IMR-90 (cell line): ENCODE measurements at places on chromosomes 2 and 18. TPM values are rescaled to one million over a fixed set of nuclear protein-coding genes. Genes with fewer than 3 reads are reported as not detected.
A peak's percentile ranks its signal among the peaks of the same experiment; 100 is the strongest.

NCKAP5 gene
- 3.9 and 5.3 TPM in 2 replicates for total RNA-seq

SERPINB13 gene
- not detected in 2 replicates for total RNA-seq

MALL gene
- total RNA-seq, result 1.6 and 2.2 TPM in 2 replicates

- H3K27me3 ChIP-seq, result no peaks in the 10 kb centered on the region
- no peaks in the 10 kb centered on the region for H3K4me1 ChIP-seq
- no peak for DNase-seq
These were observed 110.5 kb downstream of the TACR1 start for GRCh38 chr2:75088791-75089190.

DNA sequence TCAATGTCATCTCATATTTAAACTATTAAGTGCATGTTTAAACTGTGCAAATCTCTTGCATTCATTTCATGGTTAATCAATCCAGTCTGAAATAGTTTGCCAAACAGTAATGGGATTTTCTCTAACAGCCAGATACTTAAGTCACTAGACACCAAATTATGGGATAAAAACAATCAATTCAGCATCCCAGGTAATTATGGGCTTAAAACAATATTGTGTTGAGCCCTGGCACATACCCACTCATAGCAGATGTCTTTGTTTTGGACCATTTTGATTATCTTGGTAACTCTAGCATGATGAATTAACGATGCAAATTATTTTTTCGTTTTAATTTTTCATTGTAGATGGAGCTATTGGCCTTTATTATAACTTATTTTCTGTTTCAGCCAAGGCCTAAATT is 118.5 kb upstream of the CD302 start:
- H3K4me1 ChIP-seq, result no peaks in the 10 kb centered on the region
- DNase-seq, result no peak
- H3K36me3 ChIP-seq, result no peaks in the 10 kb centered on the region
- H3K27ac ChIP-seq, result no peak overlapping the region
- H3K4me3 ChIP-seq, result no peak overlapping the region

CDH19 gene
- total RNA-seq, result not detected in 2 replicates

SERPINB11 gene
- 0.18 TPM in 1 of 2 replicates, not detected in the other for total RNA-seq

DNA sequence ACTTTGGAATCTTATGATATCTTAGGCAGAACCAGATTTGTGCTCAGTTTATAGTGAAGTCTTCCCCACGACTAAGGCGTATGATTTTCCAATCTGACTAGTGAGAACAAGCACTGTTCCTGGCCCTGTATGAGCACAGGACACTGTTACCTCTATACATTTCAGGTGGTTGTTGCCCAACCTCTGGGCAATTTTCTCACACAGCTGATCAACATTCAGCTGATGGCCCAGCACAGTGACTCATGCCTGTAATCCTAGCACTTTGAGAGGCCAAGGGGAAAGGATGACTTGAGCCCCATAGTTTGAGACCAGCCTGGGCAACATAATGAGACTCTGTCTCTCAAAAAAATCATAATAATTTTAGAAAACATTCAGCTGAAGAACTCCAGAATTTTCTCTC is 119.5 kb downstream of the ASXL3 start:
- DNase-seq, result no peak
- no peaks in the 10 kb centered on the region for H3K4me1 ChIP-seq
- no peaks in the 10 kb centered on the region for H3K36me3 ChIP-seq
- no peaks in the 10 kb centered on the region for H3K27me3 ChIP-seq
- no peak overlapping the region for H3K4me3 ChIP-seq

SPATA3 gene
- not detected in 2 replicates for total RNA-seq

GRCh38 chr18:29248805-29249204 is 1071.9 kb upstream of the CDH2 start:
- no peak overlapping the region for H3K4me3 ChIP-seq
- no peak overlapping the region for H3K27ac ChIP-seq
- H3K4me1 ChIP-seq, result no peaks in the 10 kb centered on the region
- H3K27me3 ChIP-seq, result no peaks in the 10 kb centered on the region

LIMS2 gene
- 1.1 and 1.3 TPM in 2 replicates for total RNA-seq

COL5A2 gene
- 235 and 257 TPM in 2 replicates for total RNA-seq

GRCh38 chr18:67266246-67267237 is 250.0 kb downstream of the DSEL start:
- H3K27me3 ChIP-seq, result no peaks in the 10 kb centered on the region
- no peaks in the 10 kb centered on the region for H3K36me3 ChIP-seq
- H3K4me1 ChIP-seq, result peaks cover 15% of the 10 kb centered on the region
- peak; percentile 59 for DNase-seq
- peak overlapping the region; percentile 84 for H3K27ac ChIP-seq

SULT1C2 gene
- total RNA-seq, result not detected in 2 replicates

DNA sequence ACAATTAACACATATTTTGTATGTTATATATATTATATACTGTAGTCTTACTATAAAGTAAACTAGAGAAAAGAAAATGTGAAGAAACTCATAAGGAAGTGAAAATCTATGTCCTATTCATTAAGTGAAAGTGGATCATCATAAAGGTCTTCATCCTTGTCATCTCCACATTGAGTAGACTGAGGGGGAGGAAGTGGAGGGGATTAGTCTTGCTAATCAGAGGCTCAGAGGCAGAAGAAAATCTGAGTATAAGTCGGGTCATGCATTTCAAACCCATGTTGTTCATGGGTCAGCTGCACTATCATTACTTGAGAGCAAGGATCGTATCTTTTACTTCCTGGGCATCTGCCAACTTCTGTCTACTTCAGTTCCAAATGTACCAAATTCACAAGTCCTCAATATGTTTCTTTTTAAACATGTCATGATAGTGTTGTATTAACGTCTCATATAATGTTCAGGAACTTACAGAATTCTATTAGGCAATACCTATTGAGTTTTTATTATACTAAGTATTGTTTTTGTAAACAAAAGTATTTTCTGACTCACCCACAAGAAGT is 208.9 kb upstream of the BOD1L2 start:
- no peaks in the 10 kb centered on the region for H3K27me3 ChIP-seq
- 0 out of 2 replicates have a peak, but pooled peaks cover 2% of the 10 kb centered on the region for H3K36me3 ChIP-seq
- 0 out of 2 replicates have a peak, but pooled peaks cover 4% of the 10 kb centered on the region for H3K4me1 ChIP-seq
- no peak for DNase-seq
- H3K4me3 ChIP-seq, result no peak overlapping the region

SLC35F5 gene
- total RNA-seq, result 93.4 and 106 TPM in 2 replicates

SMC6 gene
- total RNA-seq, result 10.4 and 18.3 TPM in 2 replicates

ALLC gene
- total RNA-seq, result not detected in 2 replicates

GRCh38 chr2:30631051-30631671 is 176.1 kb downstream of the CAPN13 start:
- H3K4me3 ChIP-seq, result no peak overlapping the region
- H3K36me3 ChIP-seq, result no peaks in the 10 kb centered on the region
- no peaks in the 10 kb centered on the region for H3K27me3 ChIP-seq
- peak; percentile 13 for DNase-seq
- peaks cover 2% of the 10 kb centered on the region; the same call in 1 of the 2 replicates for H3K4me1 ChIP-seq
